ENCODE measurements at places on chromosomes 7 and 10.

- DNase-seq = no peak
Observed at GRCh38 chr10:127195041-127195506, 1.3 kb downstream of the INSYN2A start.

DNA sequence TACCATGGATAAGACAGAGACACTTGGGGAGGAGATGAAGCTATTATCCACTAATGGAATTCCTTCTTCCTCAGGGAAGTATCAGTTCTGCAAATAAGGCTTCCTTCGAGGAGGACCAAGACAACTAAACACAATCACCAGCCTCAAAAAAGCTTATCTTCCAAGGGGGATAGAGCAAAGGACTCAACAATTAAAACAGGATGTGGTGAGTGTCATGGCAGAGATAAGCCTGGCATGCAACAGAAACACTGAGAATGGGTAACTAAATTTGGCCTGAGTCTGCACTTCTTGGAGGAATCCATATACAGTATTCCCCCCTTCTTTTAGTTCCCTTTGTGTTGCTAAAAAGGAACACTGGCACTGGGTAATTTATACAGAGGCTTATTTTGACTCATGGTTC lies 1285.2 kb downstream of the GATA3 start:
- DNase-seq = no peak

- no peak for DNase-seq
Observed at GRCh38 chr10:73232887-73233286, 14.2 kb downstream of the DNAJC9 start.

GRCh38 chr10:86363184-86363832 lies 3.3 kb downstream of the GRID1 start:
- no peak for DNase-seq

- no peak for DNase-seq
Observed at GRCh38 chr7:1140476-1141104, 19.4 kb downstream of the ZFAND2A start.

GRCh38 chr7:140051820-140052219 lies 10.9 kb downstream of the PARP12 start:
- no peak for DNase-seq

DNA sequence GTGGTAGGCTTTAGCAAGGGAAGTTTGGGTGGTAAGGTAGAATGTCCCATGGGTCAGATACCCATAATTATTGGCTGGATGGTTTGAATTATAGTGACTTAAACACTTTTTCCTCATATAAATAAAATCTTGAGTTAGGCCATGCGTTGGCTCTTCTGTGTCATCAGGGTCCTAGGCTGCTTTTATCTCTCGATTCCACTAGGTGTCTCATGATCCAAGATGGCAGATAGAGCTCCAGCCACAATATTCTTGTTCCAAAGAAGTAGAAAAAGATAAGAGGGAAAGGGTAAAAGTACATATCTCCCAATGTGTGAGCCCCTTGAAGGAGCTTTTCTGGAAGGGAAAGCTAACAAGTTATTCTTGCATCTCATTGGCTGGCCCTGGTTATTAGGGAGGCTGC lies 144.7 kb downstream of the GRK5 start:
- no peak for DNase-seq

- DNase-seq = no peak
Observed at GRCh38 chr10:33215635-33216034, 118.8 kb downstream of the NRP1 start.

GRCh38 chr10:131882151-131882550 lies 18.7 kb upstream of the PPP2R2D start:
- DNase-seq = no peak

DNA sequence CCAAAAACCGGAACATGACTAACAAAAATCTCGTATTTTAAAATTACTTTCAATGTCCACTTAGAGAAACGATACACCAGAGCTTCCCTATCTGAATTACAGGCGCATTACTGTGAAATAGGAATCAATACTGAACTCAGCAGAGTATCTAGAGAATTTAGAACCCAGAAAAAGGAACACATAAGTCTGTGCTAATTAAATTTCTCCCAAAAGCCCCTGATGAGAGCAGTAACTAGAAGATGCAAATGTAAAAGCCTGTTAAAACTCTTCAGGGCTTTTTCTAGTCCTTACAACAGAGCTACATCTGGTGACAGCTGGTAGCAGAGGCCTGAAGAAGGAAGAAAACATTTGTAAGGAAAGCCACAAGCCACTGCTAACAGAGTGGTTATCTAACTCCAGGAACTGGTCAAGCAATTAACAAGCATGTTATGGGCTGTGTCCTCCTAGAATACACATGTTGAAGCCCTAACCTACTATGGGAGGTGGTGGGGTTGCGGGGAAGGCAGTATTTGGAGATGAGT lies 24.2 kb downstream of the ITIH5 start:
- DNase-seq = no peak

DNA sequence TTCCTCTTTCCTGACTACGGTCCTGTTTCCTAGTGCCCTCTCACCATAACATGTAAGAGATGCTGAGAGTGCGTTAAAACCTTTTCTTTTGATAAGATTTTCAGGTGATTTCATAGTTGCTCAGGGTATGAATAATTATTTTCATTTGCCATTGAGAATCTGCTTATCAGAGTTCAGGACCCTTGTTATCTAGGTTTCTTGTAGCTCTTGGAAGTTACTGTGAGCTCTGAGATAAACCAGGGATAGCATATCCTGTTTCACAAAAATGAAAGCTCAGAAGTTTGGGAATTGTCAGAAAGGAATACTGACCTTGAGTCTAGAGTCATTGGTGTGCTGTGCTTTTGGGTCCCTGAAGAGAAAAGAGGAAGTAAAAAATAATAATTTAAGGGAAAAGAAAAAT lies 76.8 kb upstream of the PRKG1 start:
- no peak for DNase-seq

GRCh38 chr10:32889631-32890212 lies 68.3 kb downstream of the ITGB1 start:
- no peak for DNase-seq

DNA sequence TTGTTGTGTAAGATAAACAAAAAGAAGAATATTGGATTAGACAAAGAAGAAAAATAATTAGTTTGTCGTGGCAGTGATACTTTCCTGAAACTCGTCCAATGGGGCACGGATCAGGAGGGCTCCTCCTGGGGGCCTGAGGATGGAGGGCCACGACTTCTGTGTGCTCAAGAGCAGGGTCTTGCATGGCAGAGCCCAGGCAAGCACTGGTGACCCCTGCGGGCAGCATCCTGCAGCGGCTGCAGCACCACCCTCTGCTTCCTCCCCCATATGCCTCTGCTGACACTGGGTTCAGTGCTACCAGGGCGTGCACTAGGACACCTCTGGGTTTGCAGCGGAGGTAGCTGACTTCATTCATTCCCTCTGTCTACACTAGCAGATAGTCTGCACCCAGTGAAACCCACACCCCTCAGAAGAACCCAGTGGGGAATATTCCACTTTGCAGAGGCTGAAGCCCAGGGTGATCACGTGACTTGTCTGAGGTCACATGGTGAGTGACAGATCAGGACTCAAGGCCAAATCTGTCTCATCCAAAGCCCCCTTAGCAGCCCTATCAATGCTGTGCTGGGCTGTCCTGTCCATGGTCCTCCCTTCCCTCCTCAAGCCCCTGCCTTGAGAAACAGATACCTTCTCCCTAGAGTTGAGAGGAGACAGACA lies 375.5 kb downstream of the TCERG1L start:
- DNase-seq = no peak

DNA sequence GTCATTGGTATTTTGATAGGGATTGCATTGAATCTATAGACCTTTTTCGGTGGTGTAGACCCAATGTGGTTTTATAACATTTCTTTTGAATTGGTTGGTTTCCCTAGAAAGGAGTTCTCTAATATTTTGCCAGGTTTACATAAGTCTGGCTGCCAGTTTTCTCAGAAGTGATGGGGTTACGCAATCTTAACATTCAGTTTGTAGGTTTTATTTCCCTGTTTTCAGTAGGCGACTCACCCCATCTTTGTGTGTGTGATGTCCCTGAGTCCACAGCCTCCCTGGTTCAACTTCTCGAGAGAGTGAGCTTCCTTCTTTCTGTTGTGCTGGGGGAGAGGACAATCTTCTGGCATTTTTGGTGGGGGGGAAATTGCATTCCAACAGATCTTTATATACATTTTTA lies 9.6 kb upstream of the KIF5B start:
- no peak for DNase-seq
